ENCODE measurements at places on chromosomes 12 and 14.

GRCh38 chr12:26704684-26705460, 128.1 kb downstream of the ITPR2 start:
- DNase-seq: no peak

GRCh38 chr12:116090516-116090915, 187.0 kb downstream of the MED13L start:
- DNase-seq: no peak

- DNase-seq: no peak
These were observed 30.1 kb upstream of the CLEC14A start for GRCh38 chr14:38285962-38286361.

GRCh38 chr14:72495668-72496067, 398.2 kb downstream of the DPF3 start:
- DNase-seq: no peak

- DNase-seq: no peak
These were observed 26.8 kb upstream of the PEX5 start for GRCh38 chr12:7162691-7163114.

- no peak for DNase-seq
These were observed 150.1 kb downstream of the CAPZA3 start for GRCh38 chr12:18888047-18888446.

GRCh38 chr14:68249661-68250451, 430.3 kb downstream of the RAD51B start:
- no peak for DNase-seq

- DNase-seq: no peak
These were observed 50.9 kb downstream of the AP5M1 start for GRCh38 chr14:57319636-57320192.

- DNase-seq: peak; percentile 82
These were observed at the start of gene TFCP2 for GRCh38 chr12:51172515-51173431. TFCP2 (minus strand) TSS chr12:51173135; CDS start chr12:51172422, 713 bp downstream.

GRCh38 chr14:34665785-34666435, 36.0 kb upstream of the SNX6 start:
- DNase-seq: no peak

- DNase-seq: no peak
These were observed 15.1 kb upstream of the CISTR start for GRCh38 chr12:53766881-53767280.

GRCh38 chr14:102594514-102595175, 2.2 kb downstream of the RCOR1 start:
- peak; percentile 30 for DNase-seq

DNA sequence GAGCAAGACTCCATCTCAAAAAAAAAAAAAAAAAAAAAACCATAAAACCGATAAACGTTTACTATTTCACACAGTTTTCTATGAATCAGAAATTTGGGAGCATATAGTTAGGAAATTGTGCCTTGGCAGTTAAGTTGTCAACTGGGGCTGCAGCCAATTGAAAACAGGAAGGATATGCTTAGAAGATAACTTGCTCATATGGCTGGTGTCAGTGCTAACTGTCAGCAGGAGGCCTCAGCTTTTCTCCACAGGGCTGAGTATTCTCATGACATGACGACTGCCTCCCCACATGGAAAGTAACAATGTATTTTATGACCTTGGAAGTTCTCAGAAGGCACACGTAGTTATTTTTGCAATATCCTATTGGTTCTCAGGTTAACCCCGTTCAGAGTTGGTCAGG, 29.6 kb upstream of the OR5AU1 start:
- no peak for DNase-seq

DNA sequence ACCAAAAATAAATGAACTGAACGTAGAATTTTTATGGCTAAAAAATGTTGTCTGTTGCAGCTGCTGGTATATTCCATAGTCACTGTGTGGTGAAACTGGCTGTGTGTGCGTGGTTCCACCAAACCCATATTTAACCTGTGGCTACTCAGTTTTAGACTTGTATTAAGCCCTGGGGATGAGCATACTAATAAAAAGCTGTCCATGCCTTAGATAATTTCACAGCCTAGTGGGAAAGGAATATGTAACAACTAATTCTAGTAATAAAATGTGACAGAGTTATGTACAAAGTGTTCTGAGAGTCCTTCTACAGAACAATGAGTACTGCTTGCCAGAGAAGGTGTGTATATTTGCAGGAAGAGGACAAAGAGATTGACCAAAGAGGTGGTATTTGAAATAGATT, 125.5 kb downstream of the TMTC3 start:
- DNase-seq: no peak

DNA sequence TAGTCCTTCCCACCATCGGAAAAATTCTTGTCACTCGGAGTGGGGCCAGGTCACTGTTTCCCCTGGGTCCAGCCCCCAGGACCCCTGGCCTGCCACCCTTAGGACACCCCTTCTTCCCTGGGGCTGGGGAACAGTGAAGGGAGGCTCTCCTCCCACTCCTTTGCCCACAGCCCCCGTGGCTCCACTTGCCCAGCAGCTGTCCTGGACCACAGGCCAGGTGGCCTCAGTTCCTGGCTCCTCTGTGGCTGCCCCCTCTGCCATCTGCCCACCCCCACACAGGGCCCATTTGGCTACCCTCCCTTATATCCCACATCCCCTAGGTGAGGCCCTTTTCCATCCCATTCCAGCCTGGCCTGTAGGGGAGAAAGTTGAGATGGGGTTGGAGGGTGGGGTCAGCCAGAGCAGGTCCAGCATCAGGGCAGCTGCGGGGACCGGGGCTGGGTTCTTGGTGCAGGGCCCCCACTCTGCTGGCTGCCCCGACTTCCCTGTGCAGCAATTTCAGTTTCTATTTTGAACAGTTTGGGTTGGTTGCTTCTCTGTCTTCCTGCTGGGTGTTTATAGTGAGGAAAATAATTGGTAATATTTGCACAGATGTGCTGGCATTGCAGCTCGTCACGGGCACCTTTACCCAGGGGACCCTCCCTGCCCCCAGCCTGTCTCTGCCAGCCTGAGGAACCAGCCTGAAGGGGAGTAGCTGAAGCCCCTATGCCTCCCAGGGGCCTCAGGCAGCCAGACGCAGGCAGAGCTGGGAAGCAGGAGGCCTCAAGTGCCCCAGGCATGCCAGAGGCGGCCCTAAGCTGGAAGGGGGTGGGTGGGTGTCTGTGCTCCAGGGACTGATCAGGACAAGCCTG, 23.4 kb downstream of the SYNDIG1L start:
- no peak for DNase-seq

DNA sequence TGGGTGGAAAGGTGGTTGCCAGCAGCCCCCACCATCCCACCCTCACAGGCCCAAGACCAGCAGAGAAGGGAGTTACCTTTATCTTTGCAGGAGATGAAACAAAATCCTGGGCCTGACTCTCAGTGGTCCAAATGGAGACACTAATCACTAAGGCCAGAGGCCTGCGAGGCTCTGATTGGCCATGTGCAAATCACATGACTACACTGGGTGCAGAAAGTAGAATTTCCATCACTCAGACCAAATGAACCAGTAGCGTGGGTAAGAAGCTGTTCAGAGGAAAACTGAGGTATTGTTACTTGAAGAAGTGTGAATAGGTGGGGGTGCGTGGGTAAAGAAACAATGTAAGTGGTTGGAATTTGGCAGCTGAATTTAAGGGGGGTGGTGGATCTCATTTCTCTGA, 20.2 kb upstream of the PPP1CC start:
- no peak for DNase-seq

DNA sequence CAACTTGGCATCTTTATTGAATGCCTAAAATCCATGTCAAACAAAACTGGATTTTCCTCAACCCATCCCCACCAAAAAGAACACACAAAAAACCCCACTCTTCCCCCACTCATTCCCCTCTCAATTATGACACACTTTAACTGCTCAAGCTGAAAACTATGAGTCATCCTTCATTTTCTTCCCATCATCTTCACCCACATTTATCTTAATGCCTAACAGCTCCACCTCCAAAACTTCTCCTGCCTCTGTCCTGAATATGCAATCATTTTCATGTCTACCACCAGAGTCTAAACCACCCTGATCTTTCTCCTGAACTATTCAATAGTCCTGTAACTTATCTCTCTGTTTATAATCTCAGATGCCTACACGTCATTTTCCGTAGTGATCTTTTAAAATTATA, 239.7 kb downstream of the BCAT1 start:
- no peak for DNase-seq

DNA sequence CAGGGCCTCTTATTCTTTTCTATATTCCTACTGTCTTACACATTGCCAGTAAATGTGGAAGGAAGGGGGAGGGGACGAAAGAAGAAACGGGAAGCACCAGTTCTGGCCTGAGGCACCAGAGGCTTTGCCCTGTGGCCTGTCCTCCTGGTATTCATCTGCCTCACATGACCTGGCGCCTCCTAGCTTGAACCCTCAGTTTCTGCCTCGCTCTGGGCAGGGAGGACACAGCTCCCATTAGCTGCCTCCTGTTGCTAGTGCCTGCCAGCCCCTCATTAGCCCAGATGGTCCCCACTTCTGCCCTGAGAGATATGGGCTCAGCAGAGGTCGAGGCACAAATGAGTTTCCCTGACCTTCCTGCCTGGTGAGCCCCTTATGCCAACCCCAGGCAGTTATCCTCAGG, 3.0 kb upstream of the PLEKHG6 start:
- no peak for DNase-seq

GRCh38 chr14:82230748-82231147, 697.1 kb upstream of the SEL1L start:
- no peak for DNase-seq

GRCh38 chr14:47186486-47186885, 488.9 kb downstream of the MDGA2 start:
- no peak for DNase-seq

DNA sequence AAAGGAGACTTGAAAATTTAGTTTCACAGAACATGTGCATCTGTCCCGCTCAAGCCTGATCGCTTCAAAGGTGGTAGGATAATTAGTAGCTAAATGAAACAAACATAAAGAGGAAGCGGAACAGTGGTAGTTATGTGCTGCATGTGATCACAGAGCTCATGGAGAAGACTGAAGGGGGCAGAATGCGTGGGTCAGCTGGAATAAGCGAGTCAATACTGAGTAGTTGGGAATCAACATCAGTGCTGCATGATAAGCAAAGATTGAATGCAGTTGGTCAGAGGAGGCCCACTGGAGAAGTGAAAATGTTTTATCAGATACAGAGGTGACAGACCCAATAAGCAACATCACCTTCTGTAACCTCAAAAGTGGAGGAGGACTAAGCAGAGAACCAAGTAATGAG, 95.1 kb upstream of the RFX4 start:
- DNase-seq: no peak

DNA sequence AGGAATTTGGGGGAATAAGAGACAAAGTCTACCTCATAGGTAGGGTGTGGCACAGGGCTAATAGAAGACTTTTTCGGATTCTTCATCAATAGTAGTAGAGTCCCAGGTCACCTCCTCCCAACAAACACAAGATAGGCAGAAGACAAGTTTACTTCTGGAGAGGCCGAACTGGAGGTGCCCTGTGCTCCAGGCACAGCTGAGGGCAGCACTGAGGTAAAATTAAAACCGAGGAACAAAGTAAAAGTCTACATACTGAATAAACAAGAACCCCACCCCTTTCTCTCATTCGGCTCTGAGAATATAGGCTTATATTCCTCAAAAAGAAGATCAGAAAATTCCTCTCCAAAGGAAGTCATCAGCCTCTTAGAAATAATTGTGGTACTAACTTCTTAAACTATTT, 161.5 kb downstream of the SEC23A start:
- no peak for DNase-seq

GRCh38 chr12:113815031-113815430, 151.1 kb downstream of the RBM19 start:
- no peak for DNase-seq

DNA sequence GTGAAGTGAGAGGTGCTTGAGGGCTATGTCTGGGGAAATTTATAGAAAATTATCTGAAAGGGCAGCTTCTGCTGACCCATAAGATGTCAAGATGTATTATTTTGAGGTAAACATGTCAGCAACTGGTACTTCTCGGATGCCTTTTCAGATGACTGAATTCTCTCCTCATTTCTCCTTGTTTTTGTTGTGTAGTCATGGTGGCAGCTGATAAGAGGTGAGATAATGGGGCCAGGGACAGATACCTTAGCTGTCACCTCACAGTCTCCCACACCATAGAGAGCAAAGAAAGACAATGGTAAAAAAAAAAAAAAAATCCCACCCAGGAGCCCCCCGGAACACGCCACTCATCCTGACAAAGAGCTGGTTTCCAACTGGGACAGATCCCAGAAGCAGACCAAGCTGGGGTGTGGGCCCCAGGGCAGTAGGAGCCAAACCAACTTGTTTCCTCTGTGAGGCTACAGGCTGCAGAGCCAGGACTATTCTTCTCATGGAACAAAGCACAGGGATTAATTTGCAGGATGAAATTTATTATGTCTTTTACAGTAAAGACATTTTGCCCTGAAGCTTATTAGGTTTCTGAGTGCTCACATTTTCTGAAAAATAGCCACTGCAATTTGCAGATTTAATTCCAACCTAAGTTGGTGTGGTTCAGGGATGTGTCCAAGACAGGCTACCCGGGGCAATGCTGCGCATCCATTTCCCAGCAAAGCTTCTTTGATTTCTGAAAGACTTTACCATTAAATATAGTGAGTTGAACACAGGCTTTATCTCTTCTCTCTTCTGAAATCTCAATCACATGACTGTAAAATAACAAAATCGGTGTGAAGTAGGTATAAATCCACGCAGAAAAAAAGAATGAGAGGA, 52.2 kb downstream of the NDUFA12 start:
- DNase-seq: no peak

DNA sequence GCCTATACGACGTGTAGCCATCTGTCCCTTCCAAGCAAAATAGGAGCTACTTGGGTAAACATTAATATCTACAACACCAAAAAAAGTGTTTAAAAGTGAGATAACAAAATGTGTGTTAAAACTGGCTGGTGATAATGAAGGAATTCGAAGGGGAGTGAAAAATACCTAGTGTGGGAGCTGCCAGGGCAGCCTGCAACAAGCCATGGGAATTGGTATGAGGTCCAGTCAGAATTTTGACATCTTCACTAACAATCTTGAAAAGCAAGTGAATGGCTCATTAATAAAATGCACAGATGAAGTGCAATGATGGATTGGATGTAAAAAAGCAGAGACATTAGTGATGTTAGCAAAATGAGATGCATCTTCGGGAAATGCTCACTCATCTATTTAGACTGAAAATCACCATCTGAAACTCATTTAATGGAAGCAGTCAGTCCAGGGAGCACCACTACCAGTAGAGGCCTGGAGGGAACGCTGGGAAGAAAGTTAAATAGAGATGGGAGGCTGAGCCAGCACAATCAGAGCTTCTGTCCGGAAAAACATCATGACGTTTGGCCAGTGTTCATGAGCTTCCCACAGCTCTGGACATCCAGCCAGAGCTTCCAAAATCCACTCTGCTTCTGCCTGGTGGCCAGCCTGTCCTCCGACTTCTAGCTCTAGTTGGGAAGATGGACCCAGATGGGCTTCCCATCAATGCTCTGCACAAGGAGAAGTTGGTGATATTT, 405.0 kb upstream of the TMTC1 start:
- DNase-seq: no peak

GRCh38 chr14:104356738-104357688, 218.6 kb downstream of the KIF26A start:
- DNase-seq: no peak

GRCh38 chr14:54702014-54702491, 135.1 kb downstream of the SAMD4A start:
- DNase-seq: no peak
